ENCODE measurements at places on chromosomes 7 and 10. TPM values are rescaled to one million over a fixed set of nuclear protein-coding genes. Genes with fewer than 3 reads are reported as not detected.

DNA sequence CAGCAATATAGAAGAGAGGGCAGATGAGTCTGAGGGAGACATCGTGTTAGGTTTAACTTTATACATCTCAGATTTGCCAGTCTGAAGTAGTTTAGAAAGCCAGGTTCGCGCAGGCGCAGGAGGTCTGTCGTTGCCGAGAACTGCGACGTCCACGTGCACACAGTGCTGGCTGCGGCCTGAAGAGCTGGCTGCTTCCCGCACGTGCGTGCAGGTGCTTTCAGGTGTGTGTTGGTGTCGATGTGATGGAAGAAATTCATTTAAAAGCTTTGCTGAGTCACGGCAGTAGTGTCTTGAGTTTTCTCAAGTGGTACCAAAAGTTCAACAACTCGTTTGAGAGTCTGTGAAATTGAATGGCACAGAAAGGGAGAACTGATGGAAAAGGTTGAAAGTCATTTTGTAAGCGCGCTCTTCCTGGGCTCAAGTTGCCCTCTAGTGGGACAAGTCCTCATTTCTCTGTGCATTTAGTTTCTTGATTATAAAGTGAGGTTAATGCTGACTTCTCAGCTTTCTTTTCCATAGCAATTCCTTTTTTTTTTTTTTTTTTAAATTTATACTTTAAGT is 18.6 kb downstream of the WDR37 start:
- peak; percentile 12 for DNase-seq

- DNase-seq = peak; percentile 44
Observed at GRCh38 chr7:155882596-155882995, 70.3 kb upstream of the SHH start.

GRCh38 chr7:65809259-65809981 is 63.5 kb upstream of the VKORC1L1 start:
- no peak for DNase-seq

- peak; percentile 92 for DNase-seq
Observed at GRCh38 chr10:72048450-72049124, 39.8 kb downstream of the SPOCK2 start.

DNA sequence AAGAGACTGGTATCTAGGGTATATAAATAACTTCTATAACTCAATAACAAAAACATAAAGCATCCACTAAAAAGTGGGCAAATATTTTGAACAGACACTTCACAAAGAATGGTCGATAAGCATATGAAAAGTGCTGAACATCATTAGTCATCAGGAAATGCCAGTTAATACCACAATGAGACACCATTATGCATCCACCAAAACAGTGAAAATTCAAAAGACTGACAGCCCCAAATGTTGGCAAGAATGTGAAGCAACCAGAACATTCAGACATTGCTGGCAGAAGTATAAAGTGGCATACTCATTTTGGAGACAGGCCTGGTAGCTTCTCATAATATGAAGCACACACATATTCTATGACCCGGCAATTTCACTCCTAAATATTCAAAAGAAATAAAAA is 26.5 kb upstream of the GSAP start:
- no peak for DNase-seq

DNA sequence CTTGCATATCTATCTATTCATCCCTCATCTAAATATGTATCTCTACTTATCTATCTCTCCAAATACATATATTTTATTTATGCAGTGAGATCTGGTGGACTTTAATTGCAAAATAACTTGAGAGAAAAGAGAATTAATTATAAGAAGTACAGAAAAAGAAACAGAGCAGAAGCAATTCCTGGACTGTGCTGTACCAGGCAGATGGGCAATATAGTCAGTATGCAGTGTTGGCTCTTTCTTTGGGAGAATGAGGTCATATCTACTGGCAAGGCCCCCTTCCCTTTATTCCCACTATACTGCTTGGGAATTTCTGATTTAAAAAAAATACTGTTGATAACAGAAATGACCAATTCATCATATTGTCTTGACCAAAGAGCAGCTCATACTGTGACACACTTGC is 49.0 kb upstream of the TOMM7 start:
- DNase-seq = no peak

Gene NUDT13
- polyA plus RNA-seq = 3.5 TPM

Gene ARPC1B
- polyA plus RNA-seq = 294 TPM

Gene GIMAP4
- not detected for polyA plus RNA-seq

Data from A549 (cell line).